Caco-2 (cell line): ENCODE measurements at places on chromosomes 3 and 15. TPM values are rescaled to one million over a fixed set of nuclear protein-coding genes. Genes with fewer than 3 reads are reported as not detected.

OXSR1 gene
- 39.2 and 39.3 TPM in 2 replicates for total RNA-seq

SH2D7 gene
- total RNA-seq, result not detected in 2 replicates

EFCAB12 gene
- 0.14 and 0.49 TPM in 2 replicates for total RNA-seq

GOLGA8K gene
- total RNA-seq, result not detected in 2 replicates

ATP13A4 gene
- total RNA-seq, result 1.2 and 1.4 TPM in 2 replicates

LSAMP gene
- total RNA-seq, result not detected in 2 replicates

AHSG gene
- total RNA-seq, result 222 and 237 TPM in 2 replicates

FBXO40 gene
- total RNA-seq, result not detected in 2 replicates

EAF2 gene
- 4.5 and 4.6 TPM in 2 replicates for total RNA-seq
